ENCODE measurements at places on chromosomes 1 and 21.
A peak's percentile ranks its signal among the peaks of the same experiment; 100 is the strongest.

DNA sequence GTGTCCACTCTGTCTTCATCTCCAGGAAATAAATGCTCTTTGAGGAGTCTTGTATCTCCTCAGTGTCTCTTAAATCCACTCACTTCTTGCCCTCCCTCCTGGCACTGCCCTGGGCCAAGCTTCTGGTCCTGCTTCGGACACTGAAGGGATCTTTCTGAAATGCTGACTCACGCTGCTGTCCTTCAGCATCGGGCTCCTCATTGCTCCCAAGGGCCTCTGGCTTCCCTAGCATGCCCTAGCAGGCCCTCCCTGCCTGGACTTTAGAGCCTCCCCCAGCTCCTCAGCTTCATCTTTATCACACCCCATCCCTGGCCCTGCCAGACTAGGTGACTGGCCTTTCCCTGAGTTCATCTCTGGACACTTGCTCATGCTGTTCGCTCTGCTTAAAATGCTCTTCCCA lies 96.6 kb downstream of the FOXD2 start:
- peak; percentile 39 for DNase-seq

GRCh38 chr1:185444676-185445075 lies 127.6 kb upstream of the IVNS1ABP start:
- no peak for DNase-seq

GRCh38 chr1:154824179-154825000 lies 45.7 kb downstream of the KCNN3 start:
- no peak for DNase-seq

DNA sequence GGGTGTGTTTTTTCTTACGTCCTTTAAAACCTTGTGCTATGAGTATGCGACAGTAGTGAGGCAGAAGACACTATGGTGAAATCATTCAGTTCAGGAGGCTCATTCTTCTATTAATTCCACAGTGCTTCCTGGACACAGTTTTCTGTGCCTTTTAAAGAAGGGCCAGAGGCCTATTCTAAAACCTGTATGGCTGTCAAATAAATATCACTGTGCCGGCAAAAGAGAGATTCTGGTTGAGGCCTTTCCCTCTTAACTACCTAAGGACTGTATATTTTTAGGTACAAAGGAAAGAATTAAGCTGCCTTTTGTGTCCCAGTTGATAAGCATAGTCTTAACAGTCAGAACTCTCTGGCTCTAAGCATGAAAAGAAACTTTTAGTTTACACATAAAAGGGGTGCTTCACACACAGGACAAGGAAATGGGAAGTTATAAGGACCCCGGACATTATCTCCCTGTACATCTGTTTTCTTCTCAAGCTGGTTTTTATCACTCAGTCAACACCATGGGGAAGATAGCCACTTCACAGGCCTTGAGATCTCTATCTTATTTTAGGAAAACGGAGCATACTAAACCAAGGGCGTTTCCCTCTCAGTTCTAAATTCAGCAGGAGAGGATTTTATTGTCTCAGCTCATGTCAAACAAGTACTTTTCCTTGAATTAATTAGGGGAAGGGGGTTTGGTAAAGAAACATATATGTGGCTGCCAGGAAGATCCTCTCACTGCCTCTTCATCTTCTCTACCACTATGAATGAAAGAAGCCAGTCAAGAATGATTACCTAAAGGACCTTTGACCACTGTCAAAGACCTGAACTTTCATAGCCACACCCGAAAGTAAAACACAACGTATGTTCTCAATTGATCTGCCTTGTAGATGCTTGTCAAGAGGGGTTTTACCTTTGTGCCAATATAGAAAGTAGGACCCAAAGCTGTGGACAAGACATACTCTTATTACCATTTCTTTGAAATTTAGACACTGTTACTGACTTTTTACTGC lies 71.4 kb upstream of the HSPA13 start:
- DNase-seq: no peak

DNA sequence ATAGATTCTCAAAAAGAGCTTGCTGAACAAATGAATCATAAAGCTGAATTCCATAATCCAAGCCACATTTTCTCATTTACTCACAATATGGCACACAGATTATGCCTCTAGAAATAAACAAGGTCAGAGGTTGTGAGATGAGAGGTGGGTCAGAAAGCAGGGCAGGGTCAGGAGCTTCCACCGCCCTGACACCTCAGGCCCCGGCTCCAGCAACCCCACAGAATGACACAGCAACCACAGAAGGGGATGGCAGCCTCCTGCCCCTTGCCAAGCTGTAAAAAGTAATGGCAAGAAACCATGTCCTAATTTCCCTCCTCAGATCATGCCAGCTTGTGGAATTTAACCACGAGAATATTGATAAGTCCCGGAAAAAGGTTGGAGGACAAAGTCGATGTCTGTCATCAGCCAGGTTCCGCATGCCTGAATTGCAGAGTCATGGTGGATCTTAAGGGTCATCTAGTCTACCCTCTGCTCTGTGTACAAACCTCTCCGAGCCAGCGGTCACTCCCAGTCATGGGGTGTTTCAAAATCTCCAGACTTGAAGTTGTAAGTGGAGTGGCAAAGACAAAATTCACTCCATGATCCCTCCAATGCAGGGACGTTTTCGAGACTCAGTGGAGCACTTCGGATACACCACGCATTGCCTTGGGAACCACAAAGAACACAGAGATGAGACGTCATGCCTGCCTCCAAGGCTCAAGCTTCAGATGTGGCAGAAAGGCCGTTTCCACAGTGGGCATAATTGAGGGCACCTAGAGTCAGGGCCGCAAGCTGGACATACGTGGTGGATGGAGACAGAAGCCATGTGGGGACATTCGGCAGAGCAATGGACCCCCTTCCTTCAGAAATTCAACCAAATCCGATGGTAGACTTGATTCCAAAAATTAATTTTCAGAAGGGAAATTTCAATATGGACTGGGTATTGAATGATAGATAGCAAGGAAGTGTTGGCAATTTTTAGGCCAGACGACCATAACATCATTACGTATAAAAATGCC lies 254.0 kb downstream of the TOMM20 start:
- no peak for DNase-seq

- no peak for DNase-seq
Observed at GRCh38 chr1:97577613-97578012, 343.2 kb downstream of the DPYD start.

DNA sequence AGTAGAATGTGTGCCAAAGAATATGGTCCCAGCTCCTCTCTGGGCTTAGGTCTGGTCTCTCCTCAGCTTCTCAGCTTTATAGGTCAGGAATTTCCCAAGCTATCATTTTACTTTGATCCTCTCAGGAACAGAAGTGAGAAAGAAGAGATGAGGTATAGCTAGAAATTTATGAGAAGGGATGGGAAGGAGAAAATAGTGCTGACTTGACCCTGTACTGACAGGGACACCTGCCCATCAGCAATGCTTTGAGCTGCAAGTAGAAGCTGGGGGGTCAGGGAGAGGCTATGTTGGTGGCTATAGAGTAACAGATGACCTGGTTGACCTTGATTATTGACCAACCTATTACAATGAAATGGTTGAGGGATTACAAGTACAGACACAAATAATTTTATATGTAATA lies 75.0 kb downstream of the XCL2 start:
- DNase-seq: no peak

GRCh38 chr1:200337410-200337809 lies 72.4 kb downstream of the ZNF281 start:
- DNase-seq: no peak

- no peak for DNase-seq
Observed at GRCh38 chr1:46131712-46132528, 509 bp downstream of the PIK3R3 start.

DNA sequence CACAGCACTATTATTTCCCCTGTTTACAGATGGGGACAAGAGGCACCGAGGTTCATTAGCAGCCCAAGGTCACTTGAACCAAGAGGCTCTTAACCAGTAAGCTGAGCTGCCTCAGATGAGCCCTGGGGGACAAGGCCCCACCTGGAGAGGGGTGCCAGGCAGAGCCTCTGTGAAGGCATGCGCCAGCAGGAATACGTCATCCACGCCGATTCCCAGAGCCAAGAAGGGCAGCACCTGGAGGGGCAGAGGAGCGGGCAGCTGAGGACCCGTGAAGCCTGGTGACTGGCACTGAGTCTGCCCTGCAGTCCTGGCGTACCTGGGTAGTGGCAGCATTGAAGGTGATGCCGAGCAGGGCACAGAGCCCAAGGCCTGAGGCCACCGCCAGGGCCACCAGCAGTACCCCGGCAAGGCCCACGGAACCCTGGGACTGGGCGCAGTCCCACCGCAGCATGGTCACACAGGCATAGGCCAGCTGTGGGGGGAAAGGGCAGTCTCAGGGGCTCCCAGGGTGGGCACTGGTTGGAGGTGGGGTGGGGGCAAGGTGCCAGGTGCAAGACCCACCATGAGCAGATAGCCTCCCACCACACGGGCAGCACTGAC lies 14.1 kb downstream of the PTCH2 start:
- DNase-seq: no peak

- peak; percentile 67 for DNase-seq
Observed at GRCh38 chr1:184945678-184946412, 28.5 kb downstream of the NIBAN1 start.

GRCh38 chr1:13759072-13759471 lies 59.1 kb downstream of the PRDM2 start:
- DNase-seq: no peak

DNA sequence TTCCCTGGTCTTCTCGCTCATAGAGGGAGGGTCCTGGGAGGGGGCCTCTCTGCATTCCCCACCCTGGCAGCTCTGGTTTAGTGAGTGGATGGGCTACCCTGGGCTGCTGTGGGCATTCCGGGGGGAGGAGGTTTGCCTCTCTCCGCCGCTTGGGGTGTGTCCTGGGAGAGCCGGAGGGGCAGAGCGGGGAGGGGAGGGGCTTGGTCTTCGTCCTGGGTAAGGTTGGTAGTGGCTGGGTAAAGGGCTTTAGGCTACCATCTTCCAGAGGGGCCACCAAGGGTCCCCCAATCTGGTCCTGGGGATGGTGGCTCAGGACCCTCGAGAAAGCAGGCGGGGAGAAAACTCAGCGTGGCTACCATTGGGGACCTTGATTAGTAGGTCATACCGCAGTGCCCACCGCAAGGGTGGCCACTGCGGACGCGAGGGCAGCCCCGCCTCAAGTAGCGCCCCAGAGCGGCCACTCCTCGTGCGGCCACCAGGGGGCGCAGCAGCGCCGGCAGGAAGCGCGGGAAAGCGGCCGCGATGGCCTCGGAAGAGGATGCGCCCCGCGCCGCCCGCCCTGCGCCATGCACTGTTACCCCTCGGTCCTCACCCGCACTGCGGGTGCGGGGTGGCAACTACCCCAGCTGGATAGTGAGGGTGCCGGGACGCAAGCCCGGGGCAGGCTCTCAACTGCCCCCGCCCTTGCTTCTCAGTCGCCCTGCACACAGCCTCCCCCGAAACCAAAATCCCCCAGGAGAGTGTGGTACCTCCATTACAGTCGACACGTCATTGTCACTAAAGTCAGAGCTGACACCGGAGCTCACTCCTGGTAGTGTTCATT lies 44.1 kb upstream of the SLC25A33 start:
- DNase-seq: peak; percentile 33

DNA sequence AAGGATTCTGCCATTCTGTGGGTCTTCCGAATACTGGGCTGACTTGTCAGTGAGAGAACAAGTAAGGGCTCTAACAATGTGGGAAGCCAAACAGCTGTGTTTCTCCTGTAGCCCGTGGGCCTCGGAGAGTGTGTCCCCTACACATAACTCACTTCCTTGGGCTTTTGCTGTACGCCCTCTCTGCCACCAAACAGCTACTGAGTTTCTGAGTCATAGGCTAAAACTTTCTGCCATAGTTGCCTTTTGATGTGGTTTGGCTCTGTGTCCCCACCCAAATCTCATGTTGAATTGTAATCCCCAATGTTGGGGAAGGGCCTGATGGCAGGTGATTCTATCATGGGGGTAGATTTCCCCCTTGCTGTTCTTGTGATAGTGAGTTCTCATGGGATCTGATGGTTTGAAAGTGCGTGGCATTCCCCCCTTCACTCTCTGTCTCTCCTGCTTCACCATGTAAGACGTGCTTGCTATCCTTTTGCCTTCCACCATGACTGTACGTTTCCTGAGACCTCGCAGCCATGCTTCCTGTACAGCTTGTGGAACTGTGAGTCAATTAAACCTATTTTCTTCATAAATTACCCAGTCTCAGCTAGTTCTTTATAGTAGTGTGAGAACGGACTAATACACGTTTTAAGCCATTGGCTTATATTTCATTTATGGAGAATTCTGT lies 194.8 kb upstream of the HMCN1 start:
- peak; percentile 31 for DNase-seq

DNA sequence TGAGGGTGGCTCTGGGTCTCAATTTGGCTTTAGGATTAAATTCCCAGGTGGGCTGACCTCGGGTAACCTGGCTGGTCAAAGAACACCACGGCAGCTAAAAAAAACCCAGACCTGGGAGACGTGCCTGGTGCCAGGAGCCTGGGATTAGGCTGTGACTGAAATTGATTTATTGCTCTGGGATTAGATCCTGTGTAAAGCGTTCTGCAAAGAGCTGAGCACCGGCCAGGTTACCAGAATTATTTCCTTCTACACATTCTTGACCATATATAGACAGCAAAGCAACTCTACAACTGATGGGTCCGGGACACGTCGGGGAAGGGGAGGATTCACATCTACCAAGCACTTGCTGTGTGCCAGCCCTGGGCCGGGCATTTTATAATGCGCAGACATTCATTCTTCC lies 45.2 kb downstream of the TMCO4 start:
- no peak for DNase-seq

DNA sequence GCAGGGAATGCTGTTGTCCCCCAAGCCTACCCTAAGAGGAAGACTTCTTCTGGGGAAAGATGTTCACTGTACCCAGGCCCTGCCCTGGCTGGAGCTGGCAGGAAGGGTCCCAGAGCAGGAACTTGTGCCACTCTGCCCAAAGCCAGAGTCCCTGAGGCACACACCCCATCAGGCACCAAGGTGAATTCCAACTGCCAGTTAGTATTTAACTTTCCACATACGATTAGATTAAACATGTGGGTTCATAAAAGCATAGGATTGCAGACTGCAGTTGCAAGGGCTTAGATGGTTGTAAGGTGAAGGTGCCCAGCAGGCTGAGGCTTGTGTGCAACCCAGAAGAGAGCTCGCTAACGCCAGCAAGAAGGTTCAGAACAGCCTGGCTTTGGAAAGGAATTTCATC lies at the start of gene KCNE2:
Gene KCNE2 (plus strand): TSS at position 274 of the 400 bp plus-strand sequence. CDS start 6,473 bp downstream, outside the sequence.
- no peak for DNase-seq

DNA sequence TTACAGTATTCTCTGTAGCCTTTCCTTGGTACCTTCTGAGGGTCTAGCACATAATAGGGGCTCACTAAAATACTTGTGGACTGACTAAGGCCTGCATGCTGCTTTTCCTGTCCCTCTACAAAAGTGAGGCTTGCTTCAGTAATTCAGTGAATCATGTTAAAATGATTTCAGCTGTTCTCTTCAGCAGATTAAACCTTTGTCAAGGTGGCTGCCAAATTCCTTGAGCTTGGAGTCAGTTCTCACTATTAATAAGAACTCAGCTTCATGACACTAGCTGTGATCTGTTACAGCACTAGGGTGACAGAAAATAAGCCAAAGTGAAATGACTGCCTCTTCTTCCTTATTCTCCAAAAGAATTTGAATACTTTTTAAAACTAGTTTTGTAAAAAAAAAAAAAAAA lies 128.8 kb downstream of the KCNN3 start:
- DNase-seq: peak; percentile 77

GRCh38 chr1:112938210-112938609 lies 17.8 kb downstream of the SLC16A1 start:
- peak; percentile 20 for DNase-seq

GRCh38 chr1:14835725-14836124 lies 237.2 kb downstream of the KAZN start:
- no peak for DNase-seq
